Left hindlimb (tissue), 1 donor: ENCODE measurements at places on chromosomes 11 and 22.

DNA sequence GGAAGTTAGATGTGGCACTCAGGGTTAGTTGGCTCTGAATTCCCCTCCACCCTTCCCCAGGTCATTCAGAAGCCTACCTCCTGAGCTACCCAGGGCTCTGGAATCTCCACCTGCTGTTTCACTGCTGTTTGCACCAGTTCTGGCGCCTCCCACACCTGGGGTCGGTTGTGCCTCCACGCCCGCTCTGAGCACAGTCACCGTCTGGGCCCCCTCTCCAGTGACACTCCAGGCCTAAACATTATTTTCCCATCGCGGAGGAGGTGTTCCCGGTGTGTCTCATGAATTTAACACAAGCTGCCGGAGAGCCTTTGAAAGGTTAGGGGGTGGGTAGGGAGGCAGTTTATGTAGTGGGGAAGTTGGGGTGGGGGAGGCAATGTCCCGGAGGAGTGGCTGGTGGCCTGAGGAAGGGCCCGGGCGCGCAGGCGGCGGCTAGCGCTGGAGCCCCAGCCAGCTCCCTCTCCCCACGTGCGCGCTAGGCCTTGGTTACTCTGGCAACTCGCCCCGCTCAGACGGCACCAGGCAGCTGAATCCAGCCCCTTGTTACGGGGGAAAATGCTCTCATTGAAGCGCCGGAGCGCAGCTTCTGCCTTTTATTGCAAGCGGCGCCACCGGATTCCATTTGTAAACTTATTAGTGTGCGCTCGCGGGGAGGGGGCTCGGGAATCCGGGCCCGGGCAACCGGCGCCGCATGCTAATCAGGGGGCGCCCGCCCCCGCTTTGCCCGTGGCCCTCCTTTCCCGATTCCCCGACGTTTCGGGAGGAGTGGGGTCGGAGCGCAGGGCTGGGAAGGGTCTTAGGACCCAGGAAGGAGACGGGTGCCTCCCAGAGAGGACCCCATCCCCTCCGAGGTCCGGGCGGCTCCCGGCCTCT, 52.4 kb downstream of the GRIK4 start:
- DNase-seq = peak; percentile 71

GRCh38 chr11:9678576-9678975, 14.7 kb downstream of the SWAP70 start:
- DNase-seq = no peak

DNA sequence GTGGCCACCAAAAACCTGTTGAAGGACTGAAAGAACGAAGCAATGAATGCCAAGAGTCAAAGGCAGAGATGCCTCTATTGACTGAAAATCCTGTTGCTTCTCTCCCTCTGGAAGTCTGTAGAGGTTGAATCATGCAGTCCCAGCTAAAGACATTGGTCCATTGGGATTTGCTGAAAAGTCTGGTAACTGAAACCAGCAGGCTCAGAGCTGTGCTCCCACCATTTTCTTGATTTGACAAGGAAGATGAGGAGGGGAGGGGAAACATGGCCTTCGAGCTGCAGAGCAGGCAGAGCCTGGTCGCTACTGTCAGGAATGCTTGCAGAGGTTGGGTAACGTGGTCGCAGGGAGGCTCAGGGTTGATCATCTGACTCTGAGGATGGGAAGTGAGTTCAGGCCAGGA, 72.8 kb upstream of the CSNK2A3 start:
- no peak for DNase-seq

DNA sequence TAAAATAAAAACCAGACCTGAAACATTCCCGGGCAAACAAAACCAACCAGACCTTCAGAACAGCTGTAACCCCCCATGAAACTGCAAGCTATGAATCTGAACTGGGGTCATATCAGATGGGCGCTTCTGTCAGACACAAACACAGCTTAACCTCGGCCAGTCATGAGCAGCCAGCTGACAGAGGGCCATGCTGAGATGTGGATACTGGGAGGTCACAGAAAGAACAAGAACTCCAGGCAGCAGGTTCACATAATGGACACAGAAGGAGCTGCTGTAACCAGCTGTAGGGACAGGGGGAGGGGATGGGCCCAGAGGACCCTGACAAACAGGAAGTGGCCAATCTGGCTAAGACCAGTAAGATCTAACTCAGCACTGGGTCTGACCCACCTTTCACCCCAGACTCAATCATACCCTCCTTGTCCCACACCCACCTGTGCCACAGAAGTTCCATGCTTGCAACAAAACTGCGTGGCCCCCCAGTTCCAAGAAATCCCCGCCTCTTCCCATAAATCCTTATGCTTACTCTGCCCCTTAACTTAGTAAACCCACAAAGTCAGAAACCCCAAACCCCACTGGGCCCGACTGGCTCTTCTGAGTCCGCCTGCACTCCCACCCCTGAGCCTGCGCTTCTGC, 4.0 kb downstream of the APOL4 start:
- DNase-seq = peak; percentile 59

DNA sequence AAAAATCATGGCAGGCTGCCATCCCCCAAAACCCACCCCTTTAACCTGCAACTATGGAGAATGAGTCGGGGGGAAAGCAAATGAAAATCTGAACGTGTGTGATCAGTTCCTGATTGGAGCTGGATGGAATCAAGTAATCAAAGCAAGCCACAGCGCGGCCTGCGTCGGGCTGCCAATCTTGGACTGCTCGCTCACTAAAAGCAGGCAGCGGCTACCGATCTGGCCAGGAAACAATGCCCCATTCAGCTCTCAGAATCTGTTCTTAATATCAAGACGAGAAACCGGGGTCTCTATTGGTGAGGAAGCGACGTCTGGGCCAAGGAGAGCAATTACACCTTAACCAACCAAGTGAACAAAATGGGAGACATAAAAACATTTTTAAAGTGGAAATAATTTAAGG, 472.2 kb downstream of the SOX6 start:
- DNase-seq = peak; percentile 52

- no peak for DNase-seq
Observed at GRCh38 chr11:121437686-121438078, 14.4 kb upstream of the SORL1 start.

DNA sequence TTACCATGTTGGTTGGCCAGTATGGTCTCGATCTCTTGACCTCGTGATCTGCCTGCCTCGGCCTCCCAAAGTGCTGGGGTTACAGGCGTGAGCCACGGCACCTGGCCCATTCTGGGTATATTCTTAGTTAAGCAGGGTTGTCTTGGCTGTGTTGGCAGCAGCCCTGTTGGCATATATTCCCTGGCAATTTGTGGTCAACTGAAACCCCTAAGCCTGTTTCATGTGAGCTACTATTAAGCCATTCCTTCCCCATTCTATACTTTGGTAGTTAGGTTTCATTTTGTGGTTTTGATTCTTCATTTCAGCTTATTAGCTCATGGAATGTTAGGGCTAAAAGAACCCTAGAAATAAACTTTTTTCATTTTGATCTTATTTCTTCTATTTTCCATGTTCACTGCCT, 22.2 kb upstream of the IL18BP start:
- DNase-seq = no peak

- DNase-seq = no peak
Observed at GRCh38 chr11:111520560-111520959, 6.0 kb downstream of the HOATZ start.

DNA sequence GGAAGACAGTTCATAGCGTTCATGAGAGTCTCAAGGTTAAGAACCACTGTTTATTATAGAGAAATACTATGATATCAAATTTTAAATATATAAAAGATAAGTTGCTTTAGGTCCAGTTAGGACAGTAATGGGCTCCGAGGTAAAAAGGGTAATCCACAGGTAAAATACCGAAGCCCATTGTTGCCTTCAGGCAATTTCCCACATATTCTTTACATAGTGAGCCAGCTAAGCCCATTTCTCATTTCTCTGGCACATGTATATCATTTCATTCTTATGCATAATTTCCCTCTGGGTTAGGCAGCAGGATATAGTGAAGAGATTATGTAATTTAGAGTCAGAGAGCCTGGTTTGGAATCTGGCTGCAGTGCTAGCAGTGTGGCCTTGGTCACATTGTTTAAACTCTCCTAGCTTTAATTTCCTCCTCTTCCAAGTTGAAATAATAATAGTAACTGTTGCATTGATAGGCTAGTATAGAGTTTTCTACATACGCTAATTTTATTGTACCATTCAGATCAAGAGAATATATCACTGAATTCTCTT, 7.6 kb upstream of the POU2AF1 start:
- no peak for DNase-seq

GRCh38 chr11:127491589-127491988, 491.0 kb upstream of the KIRREL3 start:
- DNase-seq = no peak

- DNase-seq = no peak
Observed at GRCh38 chr11:5705688-5706087, 16.1 kb downstream of the TRIM22 start.

- DNase-seq = peak; percentile 20
Observed at GRCh38 chr11:2517386-2518064, 72.7 kb downstream of the KCNQ1 start.

GRCh38 chr11:104036995-104037394, 555 bp downstream of the DDI1 start:
- DNase-seq = no peak

DNA sequence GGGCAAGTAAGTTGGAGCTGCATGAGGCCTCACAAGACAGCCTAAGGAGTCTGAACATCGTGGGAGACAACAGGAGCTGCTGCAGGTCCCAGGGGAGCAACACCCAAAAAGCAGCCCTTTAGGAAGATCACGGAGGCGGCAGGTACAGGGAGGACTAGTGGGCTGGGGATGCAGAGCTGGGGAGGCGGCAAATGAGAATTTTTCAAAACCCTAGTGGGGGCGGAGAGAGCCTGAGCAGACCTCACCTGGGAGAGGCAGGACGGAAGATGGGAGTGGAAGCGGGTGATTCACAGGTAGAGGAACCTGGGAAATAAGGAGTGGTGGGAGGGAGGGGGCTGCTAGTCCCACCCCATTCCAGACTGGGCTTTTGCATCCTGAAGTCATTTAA, 42.1 kb downstream of the DKK3 start:
- DNase-seq = no peak

GRCh38 chr22:40065981-40066380, 71.2 kb downstream of the FAM83F start:
- DNase-seq = no peak

GRCh38 chr11:1054143-1055108, 17.9 kb upstream of the MUC6 start:
- DNase-seq = peak; percentile 48

- DNase-seq = no peak
Observed at GRCh38 chr11:18063125-18063524, 17.1 kb upstream of the TPH1 start.

- no peak for DNase-seq
Observed at GRCh38 chr11:73578592-73579185, 19.2 kb downstream of the FAM168A start.

- DNase-seq = no peak
Observed at GRCh38 chr11:111019871-111020670, 225.5 kb upstream of the POU2AF2 start.

DNA sequence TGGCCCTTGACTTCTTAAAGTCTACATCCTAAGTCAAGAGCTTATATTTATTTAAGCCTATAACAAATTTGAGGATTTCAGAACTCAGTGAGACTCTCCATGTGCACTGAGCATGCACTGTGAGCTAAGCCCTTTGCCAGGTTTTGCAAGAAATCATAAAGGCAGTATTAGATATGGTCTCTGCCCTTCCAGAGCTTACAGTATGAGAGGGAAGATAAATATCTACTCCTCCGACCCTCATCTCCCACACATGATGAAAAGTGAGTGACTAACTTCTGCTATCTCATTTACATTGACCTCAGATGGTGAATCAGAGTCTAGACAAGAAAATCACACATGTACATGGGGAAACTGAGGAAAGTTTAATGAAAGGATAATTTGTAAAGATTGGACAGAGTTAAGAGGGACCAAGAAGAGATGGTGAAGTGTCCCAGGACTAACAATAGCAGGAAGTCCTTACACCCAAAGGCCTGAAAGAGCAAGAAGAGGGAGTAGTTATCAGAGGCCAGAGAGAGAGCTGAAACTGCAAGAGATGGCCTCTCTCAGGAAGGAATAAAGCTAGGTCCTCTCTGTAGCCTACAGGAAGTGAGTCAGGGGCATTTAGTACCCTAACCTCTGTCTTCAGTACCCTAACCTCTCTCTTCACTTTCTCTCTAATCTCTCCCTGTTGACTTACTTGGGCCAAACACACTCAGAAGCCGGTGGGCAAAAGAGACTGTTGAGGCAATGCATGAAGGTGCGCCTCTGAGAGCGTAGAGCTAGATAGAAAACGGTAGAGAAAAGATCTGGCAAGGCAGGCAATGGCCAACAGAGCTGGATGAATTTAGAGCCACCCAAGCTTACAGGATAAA, 23.0 kb upstream of the BLID start:
- no peak for DNase-seq
